ENCODE measurements at places on chromosomes 16 and 17. TPM values are rescaled to one million over a fixed set of nuclear protein-coding genes. Genes with fewer than 3 reads are reported as not detected.

GRCh38 chr16:12091569-12092543 is 115.3 kb downstream of the SNX29 start:
- peak; percentile 20 for DNase-seq

DNA sequence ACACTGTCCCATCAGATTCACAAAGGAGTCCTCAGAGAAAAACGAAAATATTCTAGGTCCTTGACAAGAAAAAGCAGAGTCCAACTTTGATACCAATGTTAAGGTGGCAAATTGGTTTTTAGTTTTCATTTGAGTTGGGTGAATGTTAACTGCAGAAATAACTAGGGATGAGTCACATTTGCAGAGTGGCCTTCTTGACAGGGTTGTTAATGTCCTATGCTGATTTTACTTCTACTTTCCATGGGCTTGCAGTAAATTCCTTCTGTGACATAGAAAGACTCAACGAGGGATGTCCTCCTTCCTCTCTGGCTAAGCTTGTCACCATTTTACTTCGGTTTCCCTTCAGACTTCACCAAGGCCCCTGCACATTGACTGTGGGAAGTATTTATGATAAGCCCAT is 47.2 kb upstream of the ICAM2 start:
- no peak for DNase-seq

GRCh38 chr17:44652727-44653126 is 3.5 kb upstream of the MEIOC start:
- DNase-seq = no peak

DNA sequence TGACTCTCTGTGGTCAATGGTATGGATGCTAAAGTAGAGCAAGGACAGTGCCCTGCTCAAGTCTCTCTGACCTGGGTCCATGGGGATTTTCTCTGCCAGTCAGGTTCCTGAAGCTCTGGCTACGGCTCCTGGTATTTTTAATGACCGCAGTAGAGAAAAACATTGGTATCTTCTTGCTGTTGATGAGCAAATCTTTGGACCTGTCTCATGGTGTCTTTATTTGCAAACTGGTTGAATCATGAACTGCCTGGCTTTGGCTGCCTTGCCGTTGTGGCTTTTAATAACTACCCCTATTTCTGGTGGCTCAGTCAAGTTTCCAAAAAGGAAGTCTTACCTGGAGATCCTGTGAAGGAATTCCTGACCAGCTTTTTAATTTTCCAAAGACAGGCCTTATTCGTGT is 8.7 kb downstream of the FAM234A start:
- DNase-seq = no peak

DNA sequence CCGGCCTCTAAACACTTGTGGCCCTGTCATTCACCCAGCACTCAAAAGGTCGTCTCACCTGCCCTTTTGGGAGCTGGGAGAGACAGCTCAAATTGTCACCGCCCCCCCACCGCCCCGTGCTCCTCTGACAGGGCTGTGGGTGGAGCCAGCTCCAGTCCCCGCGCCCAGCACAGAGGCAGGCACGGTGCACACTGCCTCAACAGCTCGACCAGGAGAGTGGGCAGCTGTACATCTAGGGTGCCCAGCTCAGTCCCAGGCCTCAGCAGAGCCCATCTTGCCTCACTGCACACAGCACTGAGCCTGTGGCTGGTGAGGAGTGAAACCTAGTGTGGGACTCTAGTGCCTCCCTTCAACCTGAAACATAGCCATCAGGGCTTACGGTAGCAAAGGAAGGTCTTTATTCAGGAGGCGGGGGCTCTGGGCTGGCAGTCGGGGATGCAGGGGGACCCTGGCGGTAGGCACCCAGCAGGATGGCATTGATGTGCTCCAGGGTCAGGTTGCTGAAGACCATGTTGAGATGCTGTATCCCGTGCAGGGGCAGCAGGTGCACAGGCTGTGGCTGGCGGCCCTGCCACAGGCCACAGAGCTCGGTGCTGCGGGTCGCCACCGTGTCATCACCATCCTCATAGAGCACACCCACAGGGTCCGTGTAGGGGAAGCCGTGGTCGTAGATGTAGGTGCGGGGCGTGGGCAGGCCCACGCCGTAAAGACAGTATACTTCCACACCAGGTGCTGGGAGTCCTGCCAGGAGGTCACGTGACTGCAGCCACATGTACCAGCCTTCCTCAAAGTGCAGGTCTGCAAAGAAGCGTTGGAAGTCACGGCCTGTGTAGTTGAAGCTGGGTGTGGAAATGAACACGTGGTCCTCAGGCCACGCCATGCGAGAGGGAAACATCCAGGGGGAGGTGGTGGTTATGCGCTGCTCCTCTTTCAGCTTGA is 3.1 kb upstream of the PSMB10 start:
- no peak for DNase-seq

PIK3R5 gene
- 44.0 TPM for total RNA-seq

TAT gene
- total RNA-seq = not detected

CA7 gene
- total RNA-seq = not detected

RASL10B gene
- total RNA-seq = 1.9 TPM

Data from lower lobe of right lung (tissue), 2 donors.